ENCODE measurements at places on chromosomes 12 and 14.

DNA sequence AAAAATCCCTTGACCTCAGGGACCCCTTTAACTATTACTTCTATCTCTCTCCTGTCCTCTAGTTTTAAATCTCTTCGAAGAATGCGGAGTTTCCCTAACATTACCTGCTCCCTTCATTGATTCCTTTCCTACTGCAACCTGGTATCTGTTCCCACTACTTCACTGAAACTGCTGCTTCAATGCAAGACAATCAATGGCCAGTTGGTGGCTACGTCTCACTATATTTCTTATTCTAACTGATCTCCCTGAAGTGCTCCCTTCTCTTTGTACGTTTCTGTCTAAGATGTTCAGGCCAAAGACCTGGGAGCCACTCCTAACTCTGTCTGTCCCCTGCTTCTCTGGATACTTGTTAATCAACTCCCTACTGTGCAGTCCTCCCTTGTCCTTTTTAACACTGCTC is 10.3 kb upstream of the KCNA1 start:
- no peak for DNase-seq

DNA sequence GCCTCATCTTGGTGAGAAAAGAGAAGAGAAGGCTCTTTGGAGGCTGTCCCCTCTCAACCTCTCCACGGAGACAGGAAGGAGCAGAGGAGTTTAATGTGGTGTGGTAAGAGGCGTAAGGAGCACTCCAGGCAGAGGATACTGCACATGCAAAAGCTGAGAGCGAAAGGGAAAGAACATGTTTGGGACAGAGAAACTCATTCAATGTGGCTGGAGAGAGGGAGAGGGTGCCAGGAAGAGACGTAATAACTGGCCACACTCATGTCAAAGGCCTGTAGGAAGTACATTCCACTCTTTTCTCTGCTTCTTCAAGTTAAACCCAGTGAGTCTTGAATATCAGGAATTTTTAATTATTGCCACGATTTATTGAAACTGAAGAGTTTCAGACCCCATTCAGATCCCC is 12.0 kb downstream of the VDR start:
- no peak for DNase-seq

DNA sequence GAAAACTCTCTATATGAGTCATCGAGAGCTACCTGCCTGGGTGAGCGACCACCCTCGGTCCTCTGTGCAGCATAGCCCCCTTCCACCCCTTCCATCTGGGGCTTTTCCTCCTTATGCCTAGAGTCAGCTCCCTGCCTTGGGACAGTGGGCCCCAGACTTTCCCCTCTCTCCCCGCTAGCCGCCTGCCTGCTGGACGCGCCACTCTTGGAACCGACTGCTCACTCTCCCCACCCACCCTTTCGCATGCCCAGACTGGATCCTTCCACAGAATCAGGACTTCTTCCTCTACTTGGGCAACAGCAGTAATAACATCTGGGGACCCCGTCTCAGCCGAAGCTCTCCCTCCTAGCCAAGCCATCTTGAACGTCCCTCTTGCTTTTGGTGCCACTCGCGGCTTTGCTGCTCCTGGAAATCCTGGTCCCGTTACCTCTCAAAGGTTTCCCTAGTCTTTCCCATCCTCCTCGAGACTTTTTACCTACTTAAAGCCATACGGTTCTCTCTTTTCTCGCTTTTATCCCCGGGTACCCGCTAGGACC is 671 bp downstream of the ESYT1 start:
- DNase-seq, result no peak

- DNase-seq, result no peak
These were observed 36.5 kb downstream of the FOS start for GRCh38 chr14:75315144-75315543.

- DNase-seq, result no peak
These were observed 51.9 kb upstream of the PTHLH start for GRCh38 chr12:28024231-28024995.

- DNase-seq, result no peak
These were observed 29.2 kb downstream of the GNS start for GRCh38 chr12:64729909-64730587.

DNA sequence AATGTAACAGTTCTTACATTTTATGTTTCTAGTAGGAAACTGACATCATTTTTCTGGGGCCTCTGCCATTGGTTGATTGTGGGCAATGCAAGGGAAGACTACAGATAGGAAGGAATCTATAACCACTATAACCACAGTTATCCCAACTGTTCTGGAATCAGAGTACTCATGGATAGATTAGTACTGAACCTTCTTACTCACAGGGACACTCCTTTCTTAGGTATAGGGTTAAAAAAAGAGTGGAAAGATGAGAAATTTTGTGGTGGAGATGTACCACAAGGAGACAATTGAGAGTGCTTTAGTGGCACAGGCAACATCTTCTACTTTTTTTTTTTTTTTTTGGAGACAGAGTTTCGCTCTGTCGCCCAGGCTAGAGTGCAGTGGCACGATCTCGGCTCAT is 21.0 kb downstream of the TMEM116 start:
- DNase-seq, result no peak

- no peak for DNase-seq
These were observed 877 bp downstream of the BAG5 start for GRCh38 chr14:103561381-103562178.

DNA sequence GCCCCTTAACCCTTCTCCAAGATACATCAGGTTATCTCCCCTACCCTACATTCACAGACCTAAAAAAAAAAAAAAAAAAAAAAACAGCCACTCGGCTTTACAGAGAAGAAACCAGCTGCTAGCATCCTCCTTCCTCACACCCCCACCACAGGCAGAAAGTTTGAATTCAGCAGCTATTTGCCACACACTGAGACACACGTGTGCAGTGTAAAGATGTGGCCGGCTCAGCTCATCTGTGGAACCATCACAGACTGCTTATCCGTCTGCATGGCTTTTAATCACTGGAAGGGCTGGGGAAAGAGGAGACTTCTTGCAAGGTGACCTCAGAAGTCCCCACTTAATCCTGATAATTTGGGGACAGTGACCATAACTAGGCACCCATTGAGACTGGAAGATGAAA is 50.0 kb downstream of the VWF start:
- no peak for DNase-seq

DNA sequence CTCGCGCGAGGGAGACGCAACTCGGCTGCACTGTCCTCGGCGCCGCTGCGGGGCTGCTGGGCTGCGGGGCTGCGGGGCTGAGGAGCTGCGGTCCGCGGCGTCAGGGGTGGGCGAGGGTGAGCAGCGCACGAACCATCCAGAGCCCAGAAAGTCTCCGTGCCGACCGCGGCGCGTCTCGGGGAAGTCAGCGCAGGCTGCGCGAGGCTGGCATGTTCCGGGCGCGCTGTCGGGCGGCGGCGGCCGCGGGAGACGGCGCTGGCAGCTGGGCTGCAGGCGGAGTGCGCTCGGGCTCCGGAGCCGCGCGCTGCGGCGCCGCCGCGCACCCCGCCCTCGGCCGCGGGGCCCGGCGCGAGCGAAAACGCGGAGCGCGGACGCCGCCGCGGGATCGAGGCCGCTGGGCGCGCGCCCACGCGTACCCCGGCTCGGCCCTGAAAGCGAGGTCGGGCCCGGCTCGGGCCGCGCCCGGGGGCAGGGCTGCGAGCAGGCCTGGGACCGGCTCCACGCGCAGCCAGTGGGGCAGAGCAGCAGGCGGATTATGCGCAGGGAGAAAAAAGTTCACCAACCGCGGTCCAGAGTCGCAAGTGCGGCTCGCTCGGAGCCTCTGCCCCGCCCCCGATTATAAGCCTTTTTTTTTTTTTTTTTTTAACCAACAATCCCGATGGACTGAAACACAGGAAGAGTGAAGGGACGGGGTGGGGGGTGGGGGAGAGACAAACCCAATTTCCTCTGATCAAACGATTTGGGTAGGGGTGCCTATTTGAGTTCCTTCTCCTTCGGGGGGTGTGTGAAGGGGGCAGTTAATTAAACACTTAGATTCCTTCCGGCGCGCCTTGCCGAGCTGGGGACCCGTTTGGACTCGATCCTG is at the start of gene PRICKLE1:
PRICKLE1 (minus strand) TSS at position 282 of the 865 bp plus-strand sequence. CDS start 117,230 bp downstream, outside the sequence.
- no peak for DNase-seq

All from NCI-H2029 treated with DMSO at 0.1 percent for 48 hours (cell line).